ENCODE measurements at places on chromosomes 2 and 18.

- DNase-seq: peak; percentile 40
Measured at GRCh38 chr18:45652303-45653080, 37.2 kb downstream of the SLC14A2 start.

GRCh38 chr2:235055891-235056516, 104.2 kb downstream of the SH3BP4 start:
- peak; percentile 38 for DNase-seq

- DNase-seq: peak; percentile 23
Measured at GRCh38 chr18:36378205-36378604, 80.7 kb downstream of the FHOD3 start.

DNA sequence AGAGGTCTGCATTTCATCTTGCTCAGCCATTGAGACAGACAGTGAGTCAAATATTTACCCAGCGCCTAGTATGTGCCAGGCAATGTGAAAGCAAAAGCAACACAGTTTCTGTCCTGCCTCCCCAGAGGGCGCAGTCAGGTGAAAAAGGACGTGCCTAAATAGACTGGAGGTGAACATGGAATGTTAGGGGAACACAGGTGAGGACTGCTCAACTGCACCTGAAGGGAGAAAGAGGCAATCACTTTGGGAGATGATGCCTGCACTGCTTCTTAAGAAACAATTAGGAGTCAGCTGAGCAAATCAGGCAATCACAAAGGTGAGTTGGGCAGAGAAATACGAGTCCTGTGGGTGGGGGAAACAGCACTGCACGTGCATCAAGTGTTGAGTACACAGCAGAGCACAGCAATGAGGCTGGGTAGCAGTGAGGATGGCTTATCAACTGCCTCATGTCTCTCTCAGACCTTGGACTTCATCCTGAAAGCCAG, 218.3 kb upstream of the SMAD7 start:
- DNase-seq: no peak

DNA sequence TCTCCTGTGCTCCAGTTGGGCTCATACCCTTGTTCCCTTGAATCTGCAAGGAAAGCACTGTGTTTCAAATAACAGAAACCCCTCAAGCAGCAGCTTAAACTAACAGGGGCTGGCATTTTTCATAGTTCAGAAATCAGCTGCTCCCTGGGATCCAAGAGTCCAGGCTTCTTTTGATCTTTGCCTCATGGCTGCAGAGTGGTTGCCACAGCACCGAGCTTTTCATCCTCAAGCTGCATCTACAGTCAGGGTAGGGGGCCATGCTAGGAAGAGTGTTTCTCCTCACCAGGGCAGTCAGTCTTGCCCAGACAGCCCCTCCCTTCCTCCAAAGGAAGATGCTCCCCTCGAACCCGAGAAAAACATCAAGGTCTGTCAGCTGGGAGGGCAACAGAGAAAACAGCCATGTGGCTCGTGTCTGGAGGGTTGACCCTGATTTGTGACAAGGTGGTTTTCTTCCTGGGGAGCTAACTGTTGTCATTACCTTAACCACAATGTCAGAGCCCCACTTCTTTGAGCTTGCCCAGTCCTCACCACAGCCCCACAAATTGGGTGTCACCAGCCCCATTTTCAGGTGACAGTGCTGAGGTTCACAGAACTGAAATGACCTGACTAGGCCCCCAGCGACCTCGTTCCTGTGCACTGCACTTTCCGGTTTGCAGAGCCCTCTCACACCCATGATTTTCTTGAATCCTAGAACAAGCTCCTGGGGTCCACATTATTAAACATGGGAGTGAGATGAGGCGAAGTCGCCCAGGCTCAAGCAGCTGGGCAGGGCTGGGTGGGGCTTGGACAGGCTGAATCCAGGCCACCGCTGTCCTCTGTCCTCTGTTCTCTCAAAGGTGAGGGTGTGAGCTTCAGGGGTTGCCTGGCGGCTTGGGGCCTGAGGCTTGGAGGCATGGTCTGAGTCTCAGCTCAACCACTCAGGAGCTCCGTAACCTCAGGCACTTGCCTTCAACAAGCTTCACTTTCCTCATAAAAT, 21.9 kb downstream of the ATOH8 start:
- DNase-seq: no peak

GRCh38 chr2:227617316-227618230, at the start of gene SCYGR4:
SCYGR4 (plus strand) TSS chr2:227617498; CDS start chr2:227617498, 0 bp downstream.
- no peak for DNase-seq

GRCh38 chr18:56861244-56861643, 210.1 kb downstream of the WDR7 start:
- DNase-seq: no peak

- no peak for DNase-seq
Measured at GRCh38 chr2:178200331-178200730, 6.0 kb downstream of the OSBPL6 start.

GRCh38 chr2:99700482-99701398, 210.9 kb upstream of the REV1 start:
- DNase-seq: no peak

GRCh38 chr2:29262681-29263260, 147.6 kb downstream of the CLIP4 start:
- no peak for DNase-seq

DNA sequence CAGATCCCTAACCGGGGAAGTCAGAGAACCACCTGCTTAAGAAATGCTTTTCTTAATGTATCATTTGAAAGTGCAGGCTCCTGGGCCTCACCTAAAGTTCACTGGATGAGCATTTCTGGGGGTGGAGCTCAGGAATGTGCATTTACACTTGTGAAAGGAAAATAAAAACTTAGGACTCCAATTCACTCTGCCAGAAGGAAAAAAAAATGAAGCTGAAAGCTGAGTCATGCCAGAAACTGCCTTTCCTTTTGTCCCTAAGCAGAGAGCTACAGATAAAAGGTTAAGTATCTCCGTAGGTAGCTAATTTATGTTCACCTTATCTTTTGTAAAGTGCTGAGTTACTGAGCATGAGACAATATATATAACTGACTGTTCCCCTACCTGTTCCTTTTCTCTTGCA, 229.5 kb upstream of the MEX3C start:
- no peak for DNase-seq
